ENCODE measurements at places on chromosomes 3 and 15.

- peak; percentile 69 for DNase-seq
Measured at GRCh38 chr3:66795365-66795764, 202.7 kb upstream of the KBTBD8 start.

GRCh38 chr3:38029400-38030125 lies at the start of gene PLCD1:
Gene PLCD1 (minus strand): TSS chr3:38029642. CDS start chr3:38029539, 103 bp downstream.
- no peak for DNase-seq

DNA sequence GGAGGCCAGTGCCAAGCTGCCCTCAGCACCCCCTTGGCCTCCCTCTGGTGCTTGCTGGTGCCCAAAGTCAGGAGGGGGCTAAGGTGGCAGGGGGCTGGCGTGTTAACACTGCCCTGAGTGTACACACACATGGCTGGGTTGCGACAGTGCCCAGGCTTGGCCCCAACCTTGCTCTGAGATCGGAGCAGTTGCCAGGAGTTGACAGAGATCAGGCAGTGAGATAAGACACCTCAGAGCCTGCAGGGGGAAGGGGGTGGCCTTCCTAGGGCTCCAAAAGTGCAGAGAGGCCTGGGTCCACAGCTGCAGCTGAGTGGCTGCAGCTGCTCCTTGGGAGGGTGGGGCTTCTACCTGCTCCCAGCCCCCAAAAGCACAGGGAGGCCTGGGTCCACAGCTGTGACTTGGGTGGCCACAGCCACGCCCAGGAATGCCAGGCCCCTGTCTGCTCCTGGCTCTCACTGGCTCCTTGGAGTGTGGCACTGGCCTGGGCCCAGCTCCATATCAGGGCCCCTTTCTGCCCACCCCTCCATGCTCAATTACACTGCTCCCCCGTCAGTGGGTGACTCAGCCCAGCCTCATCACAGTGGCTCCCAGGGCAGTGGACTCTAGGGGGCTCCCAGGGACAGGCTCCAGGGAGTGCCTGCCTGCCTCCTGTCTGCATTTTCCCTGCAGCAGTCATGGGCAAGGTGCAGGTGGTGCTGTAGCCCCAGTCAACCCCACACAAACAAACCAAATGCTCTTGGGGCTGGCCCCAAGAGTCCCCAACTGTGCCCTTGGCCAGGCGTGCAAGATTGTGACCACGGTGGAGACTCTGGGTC lies 56.4 kb upstream of the C15orf39 start:
- no peak for DNase-seq

DNA sequence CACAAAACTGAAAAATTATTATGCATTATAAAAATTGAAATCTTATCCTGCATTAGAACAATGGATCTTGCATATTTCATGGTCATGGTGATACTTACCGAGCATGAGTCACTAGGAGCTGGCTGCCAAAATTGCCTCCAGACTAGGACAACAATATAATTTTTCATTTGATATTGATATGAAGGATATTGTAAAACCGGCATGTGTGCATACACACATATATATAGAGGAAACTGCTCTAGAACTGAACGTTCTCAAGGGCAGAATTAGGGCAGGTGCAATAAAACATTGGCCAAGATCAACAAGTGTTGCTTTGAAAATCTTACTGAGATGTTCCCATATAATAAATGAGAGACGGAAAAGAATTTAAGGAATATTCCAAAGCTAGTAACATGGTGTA lies 319.4 kb upstream of the POU1F1 start:
- DNase-seq: peak; percentile 2

GRCh38 chr15:51369451-51369761 lies 28.0 kb downstream of the GLDN start:
- no peak for DNase-seq

- no peak for DNase-seq
Measured at GRCh38 chr15:70258369-70259027, 160.8 kb upstream of the TLE3 start.

- no peak for DNase-seq
Measured at GRCh38 chr3:114623420-114624046, 329.7 kb downstream of the TIGIT start.

- DNase-seq: no peak
Measured at GRCh38 chr15:38242055-38242454, 10.6 kb upstream of the SPRED1 start.

GRCh38 chr15:42704492-42704926 lies 32.4 kb downstream of the CDAN1 start:
- peak; percentile 15 for DNase-seq

DNA sequence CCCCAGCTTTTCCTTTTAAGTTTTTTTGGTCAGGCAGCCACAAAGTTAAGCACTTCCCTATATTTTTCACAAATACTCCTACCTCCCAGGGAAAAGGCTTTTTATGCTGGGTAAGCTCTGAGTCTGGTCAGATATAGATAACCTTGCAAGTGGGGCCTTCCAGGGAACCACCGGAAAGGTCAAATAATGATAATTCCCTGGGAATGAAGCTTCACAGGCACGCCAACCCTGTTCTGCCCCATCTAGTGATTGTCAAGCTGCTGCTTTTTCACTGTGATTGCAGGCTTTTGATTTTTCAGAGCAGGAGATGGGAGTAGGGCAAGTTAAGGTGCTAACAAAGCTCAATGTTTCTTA lies 121.0 kb downstream of the ZNF609 start:
- no peak for DNase-seq

DNA sequence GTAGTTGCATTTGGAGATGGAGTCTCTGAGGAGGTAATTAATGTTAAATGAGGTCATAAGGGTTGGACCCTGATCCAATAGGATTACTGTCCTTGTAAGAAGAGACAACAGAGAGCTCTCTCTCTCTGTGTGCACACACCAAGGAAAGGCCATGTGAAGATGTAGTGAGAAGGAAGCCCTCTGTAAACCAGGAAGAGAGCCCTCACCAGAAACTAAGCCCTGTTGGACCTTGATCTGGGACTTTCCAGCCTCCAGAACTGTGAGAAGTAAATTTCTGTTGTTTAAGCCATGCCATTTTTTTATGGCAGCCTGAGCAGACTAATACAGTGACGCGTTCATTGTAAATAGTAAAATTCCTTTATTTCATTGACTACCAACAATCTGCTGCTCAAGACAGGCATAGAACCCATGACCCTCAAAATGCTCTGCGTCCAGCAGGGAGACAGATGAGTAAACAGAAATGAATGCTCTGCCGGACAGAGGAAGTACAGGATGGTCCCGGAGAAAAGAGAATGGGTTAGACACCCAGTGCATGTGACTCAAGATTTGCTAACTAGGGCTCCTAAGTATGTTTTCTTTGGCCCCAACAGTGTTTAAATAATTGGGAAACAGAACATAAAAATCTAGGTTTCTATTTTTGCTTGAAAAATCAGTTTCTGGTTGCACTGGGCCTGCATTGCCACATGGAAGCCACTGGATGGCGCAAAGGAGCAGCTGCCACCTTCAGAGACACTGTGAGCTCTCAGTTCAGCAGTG lies 37.9 kb upstream of the TNFAIP8L3 start:
- DNase-seq: peak; percentile 86

DNA sequence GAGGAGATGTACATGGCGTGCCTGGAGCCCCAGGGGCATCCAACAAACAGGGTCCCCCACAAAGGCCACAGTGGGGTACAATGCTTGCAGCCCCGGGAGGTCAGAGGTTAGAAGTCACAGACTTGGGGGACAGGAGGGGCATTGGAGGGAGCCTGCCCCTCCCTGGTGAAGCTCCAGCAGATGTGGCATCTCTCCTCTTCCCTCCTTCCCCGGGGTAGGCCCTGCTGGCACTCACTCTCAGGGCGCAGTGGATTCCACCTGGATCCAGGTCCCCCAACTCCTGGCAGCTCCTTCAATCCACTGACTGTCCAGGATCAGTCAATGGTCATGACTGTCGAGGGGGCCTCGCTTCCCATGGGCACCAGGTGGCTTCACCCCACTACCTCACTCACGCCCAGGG lies 32.2 kb downstream of the RGMA start:
- no peak for DNase-seq

- no peak for DNase-seq
Measured at GRCh38 chr3:140466535-140466934, 211.3 kb upstream of the TRIM42 start.

DNA sequence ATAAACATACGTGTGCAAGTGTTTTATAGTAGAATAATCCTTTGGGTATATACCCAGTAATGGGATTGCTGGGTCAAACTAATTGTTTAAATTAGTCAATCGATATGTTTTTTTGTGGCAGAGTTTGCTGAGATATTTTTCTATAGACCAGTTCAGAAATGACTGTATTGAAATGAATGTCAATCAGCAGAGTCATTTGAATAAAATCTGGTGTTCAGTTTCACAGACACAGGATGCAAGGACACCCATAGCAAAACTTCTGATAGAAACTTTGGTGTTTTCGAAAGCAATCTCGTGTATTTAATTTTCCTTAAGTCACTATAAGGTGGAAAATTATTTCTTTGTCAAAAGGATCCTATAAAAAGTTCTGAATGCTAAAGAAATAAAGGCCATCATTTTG lies 434.4 kb downstream of the RAP2B start:
- DNase-seq: no peak

DNA sequence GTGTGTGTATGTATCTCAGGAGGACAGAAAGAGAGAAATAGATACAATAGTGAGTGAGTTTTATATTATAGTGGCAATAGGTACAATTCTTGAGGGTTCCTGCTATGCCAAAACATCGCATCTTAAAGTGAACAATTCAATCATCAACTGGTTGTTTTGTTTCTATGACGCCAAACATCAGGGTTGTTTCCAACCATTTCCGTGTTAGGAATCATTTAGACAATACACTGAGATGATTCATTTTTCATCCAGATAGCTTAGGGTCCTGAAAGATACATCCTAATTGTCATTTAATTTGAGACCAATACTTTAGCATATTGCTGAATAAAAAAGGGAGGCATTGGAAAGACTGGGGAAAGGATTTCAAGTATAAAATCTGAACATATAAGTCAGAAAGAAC lies 472.2 kb downstream of the MCTP2 start:
- DNase-seq: no peak

- no peak for DNase-seq
Measured at GRCh38 chr3:159839561-159840379, 148.9 kb upstream of the IL12A start.

DNA sequence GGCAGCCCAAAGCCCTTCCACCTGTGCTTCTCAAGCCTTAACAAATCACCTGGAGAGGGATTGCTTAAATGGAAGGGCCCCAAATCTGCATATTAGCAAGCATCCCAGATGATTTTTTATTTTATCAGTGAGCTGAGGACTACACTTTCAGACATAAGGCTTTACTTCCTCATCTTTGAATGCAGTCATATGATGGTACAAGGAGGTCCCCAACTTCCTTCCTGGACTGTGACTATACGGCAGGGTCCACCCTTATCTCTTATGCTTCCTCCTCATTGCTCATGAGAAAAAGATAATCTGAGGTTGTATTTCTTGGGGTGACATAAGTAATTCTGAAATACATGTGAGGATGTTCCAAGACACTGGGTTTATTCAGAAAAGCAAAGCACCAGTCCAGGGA lies 13.7 kb upstream of the HEG1 start:
- DNase-seq: no peak

GRCh38 chr15:38440353-38441129 lies 13.4 kb upstream of the FAM98B start:
- DNase-seq: no peak

DNA sequence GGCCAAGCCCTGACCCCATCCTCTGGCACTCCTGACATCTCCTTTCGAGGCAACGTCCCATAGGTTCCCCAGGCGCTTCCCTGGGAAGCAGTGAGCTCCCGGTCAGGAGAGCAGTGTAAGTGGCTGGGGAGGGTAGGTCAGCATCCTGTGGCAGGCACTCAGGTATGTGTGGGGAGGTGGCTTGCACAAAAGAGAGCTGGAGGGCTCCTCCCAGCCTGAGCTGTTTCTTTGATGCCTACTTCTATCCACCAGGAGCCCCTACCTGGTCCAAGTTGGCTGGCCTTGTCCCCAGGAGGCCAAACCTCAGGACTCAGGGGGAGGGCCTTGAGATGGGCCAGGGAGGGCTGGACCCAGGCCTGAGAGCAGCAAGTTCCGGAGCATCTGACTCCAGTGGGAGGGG lies 31.7 kb upstream of the LINGO1 start:
- no peak for DNase-seq

DNA sequence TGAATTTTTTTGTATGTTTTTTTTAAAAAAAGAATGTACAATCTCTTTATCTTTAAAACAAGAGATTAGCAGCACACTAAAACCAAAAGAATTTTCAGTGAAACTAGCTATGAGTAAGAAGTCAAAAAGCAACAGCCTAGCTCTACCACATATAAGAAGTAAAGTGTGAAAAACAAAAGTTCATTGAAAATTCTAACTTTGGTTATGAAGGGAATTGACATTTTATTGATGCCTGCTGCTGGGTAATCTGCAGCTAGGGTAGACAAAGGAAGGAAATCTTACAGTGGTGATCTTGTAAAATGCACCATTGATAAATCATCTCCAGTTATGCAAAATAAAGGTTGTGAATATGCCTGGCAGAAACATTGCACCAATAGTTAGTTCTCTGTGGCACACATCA lies 37.8 kb upstream of the FOXB1 start:
- DNase-seq: no peak

- no peak for DNase-seq
Measured at GRCh38 chr15:70322051-70322668, 224.4 kb upstream of the TLE3 start.

- DNase-seq: no peak
Measured at GRCh38 chr15:75235760-75236729, 22.1 kb upstream of the GOLGA6C start.

DNA sequence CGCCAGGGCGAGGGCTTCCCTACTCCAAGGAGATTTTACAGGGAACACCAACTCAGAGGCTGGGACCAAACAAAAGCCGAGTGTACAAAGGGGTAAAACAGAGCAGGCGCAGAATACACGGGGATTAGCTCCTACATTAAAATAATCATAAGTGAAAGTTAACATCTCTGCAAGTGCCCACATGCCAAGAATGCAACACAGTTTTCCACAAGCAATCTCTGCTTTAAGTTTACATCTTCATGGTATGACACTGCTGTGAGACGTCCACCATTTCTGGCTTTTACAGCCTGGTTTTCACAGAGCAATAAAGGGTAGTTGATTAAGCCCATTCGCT lies 500 bp upstream of the VGLL3 start:
- DNase-seq: no peak
